ENCODE measurements at places on chromosomes 12 and 14.

DNA sequence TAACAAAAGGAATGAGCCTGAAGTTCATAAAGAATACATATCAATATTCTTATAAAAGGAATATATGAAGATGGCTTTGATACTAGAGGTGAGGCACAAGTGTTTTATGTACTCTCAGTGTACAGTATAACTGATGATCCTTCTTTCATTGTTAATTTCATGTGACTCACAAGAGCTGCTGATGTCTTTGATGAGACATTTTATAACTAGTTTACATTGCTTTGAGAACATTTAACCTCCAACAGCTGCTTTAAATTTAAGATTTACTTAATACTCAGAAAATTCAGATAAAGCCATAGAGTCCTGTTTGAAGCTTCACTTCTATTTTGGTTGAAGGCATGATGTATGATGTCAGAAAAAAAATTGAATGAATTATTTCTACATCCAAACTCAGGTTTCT is 59.8 kb downstream of the WASHC4 start:
- no peak for DNase-seq

- no peak for DNase-seq
These were observed 11.3 kb downstream of the PHLDA1 start for GRCh38 chr12:76020281-76020680.

DNA sequence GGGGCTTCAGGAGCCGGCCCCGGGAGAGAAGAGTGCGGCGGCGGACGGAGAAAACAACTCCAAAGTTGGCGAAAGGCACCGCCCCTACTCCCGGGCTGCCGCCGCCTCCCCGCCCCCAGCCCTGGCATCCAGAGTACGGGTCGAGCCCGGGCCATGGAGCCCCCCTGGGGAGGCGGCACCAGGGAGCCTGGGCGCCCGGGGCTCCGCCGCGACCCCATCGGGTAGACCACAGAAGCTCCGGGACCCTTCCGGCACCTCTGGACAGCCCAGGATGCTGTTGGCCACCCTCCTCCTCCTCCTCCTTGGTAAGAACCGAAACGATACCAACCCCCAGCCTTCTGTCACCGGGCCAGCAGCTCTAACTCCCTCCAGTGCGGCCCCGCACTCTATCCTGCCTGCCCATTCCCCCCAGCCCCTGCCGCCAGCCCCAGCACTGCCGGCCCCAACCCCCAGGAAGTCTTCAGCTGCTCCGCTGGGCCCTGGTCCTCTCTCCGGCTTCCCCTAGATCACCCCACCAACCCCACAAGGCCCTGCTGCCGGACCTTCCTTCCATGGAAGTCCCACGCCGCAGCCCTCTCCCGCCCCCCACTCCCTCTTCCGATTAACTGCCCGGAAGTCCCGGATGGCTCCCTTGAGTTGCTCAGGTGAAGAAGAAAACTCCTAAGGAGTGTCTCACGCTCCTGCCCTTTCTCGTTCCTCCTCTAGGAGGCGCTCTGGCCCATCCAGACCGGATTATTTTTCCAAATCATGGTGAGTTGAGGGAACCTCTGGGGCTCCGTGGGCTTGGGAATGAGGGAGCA is 693 bp downstream of the LRP10 start:
- peak; percentile 92 for DNase-seq

- DNase-seq: no peak
These were observed 50.9 kb downstream of the CHGA start for GRCh38 chr14:92973798-92974372.

GRCh38 chr14:67477926-67478799 is 10.4 kb downstream of the TMEM229B start:
- no peak for DNase-seq

GRCh38 chr14:82595466-82595865 is 1061.8 kb upstream of the SEL1L start:
- DNase-seq: no peak

DNA sequence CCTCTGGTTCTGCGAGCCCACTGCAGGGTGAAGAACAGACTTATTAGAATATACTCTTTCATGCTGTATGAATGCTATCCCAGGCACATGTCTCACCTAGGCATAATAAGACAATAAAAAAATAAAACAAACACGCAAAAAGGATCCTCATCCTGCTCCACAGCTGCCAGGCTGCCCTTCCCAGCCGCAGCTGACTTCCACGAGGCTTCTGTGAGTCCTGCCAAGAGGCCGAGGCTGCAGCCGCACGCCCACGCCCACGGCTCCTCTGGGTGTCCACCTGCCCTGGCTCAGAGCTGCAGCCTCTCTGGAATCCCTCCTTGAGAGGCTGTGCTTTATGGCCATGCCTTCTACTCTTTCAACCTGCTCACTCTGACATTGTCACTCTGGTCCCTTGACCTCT is 6.9 kb downstream of the SMIM41 start:
- DNase-seq: no peak

- DNase-seq: no peak
These were observed 5.4 kb downstream of the SDR39U1 start for GRCh38 chr14:24437020-24437735.

DNA sequence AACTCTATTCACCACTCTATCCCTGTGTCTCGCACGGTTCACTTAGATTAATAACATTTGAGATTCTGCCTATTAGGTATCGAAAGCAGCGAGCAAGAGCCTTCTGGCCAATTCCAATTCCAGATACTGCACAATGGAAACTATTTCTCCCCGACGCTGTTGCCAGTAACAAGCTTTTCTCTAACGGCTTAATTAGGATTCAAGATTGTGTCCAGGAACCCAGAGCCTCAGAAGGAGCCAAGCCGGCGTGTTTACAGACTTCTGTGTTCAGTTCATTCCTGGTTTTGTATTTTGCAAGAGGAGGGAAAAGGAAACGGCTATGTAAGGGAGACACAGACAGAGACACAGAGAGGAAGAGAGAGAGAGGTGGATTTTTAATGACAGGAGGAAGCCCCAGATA is 185.6 kb downstream of the DICER1 start:
- DNase-seq: no peak

DNA sequence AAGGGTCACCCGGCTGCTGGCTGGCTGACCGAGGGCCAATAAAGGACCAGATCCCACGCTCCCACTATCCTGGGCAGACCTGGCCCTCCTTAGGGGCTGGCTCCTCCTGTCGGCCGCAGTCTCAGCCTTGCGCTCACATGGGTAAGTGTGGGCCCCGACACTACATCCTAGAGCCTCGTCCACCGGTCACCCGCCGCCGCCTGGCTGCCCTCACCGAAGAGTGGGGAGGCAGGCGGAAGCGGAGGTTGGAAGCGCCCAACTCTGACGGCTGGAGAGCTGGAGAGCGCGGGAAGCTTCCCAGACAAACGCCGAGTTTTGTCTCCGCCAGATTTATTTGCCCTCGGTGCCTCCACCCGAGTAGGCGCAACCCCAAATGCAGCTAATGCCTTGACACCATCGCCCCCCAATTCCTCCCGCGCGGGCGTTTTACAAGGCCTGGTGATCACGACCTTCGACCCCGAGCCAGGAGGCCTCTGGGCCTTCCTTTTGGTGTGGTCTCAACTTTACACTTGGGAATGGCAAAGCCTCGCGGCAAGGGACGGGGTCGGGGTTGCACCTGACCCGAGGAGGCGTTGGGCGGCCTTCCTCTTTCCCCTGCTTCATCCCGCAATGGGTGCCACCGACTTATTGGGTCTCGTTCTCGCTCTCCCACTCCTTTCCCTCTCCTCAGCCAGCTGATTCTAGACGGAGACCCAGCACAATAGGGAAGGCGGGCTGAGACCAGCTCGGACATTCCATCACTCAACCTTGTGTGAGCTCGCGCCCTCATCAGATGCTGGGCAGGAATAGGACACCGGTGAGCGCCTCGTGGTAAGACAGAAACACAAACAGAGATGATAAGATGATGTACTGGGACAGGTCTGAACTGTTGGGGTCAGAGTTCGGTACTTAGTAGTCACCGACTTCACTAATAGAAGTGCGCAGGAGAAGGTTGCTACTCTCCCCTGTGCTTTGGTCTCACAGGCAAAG is 78.3 kb upstream of the ANO4 start:
- no peak for DNase-seq

DNA sequence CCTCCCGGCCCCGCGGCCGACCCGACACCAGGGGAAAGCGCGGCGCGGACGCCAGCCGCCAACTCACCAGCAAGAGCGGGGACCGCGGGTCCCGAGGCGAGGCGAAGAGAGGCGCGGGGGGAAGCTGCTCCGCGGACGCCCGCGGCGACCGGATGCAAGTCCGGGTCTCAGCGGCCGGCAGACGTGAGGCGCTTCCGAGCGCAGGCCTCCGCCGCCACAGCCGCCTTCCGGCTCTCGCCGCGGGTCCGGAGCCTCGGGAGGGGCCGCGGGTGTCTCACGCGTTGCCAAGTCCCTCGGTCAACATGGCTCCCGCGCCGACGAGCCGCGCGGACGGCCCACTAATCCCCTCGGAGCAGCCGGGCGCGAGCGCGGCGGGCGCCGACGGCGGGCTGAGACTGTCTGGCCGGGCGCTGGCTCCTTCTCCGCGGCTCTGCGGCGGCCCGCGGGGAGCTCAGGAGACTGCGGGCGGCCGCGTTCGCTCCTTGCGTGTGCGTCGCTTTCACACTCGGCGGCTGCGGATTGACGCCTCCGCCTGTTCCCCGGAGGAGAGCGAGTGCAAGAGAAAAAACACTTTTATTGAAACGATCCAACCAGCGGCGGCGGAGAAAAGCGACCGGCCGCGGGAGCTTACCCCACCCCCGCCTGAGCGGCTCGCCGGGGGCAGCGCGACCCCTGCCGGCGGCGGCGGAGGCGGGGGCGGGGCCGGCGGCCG is at the start of gene CDK17:
TSS of gene CDK17 (minus strand) at position 521 of the 712 bp plus-strand sequence. CDS start 65,603 bp downstream, outside the sequence.
- peak; percentile 81 for DNase-seq

DNA sequence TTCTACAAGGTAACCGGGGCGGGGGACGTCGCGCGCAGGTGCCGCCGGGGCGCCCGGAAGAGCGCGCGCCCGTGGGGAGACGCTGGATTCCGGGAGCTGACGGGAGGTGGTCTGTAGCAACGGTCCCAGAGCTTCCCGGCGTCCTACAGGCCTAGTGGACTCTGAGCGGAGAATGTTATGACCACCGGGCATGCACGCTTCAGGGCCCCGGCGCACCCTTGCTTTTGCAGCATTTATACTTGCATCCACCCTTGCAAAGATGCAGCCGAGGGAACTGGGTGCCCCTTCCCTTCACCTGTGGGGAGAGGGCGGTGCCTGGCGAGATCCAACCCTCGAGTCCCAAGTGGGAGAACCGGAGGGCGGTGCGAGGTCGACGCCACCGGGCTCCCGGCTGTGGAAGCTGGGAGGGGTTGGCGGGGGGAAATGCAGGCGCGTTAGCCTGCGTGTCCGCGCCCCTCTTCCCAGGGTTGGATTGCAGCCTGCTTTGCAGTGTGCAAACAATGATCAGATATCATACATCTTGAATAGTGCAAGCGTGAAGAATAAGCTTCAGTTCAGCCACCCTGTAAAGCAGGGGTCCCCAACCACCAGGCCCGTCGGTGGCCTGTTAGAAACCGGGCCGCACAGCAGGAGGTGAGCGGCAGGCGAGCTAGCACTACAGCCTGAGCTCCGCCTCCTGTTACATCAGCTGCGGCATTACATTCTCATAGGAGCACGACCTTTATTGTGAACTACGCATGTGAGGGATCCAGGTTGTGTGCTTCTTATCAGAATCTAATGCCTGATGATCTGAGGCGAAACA is 576 bp downstream of the ERP29 start:
- peak; percentile 14 for DNase-seq

DNA sequence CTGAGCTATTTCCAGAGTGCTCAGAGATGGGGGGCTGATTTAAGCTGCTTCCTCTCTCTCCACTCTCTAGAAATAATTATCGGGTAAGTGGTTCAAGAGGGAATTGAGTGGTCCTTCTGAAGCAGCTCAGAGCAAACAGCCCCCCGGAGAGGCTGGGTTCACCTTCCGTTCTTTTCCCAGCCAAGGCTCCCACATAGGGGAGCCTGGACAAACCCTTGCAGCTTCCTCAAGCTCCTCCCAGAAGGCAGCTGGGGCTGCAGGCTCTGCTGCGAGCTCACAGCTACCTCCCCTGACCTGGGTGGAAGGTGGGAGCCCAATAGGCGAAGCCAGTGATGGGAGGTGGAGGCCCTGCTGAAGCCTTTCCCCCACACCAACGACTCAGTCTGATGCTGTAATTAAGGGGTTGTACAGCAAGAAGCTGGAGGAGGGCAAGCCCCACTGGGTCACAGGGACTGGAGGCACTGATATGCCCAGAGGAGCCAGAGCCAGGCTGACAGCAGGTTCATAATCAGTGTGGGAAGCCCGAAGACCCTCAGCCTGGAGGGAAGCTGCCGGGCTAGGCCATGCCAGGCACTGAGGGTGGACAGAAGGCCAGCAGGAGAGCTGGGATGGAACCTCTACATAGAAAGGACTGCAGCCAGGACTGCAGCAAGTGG is 52.4 kb downstream of the ARL6IP4 start:
- no peak for DNase-seq

DNA sequence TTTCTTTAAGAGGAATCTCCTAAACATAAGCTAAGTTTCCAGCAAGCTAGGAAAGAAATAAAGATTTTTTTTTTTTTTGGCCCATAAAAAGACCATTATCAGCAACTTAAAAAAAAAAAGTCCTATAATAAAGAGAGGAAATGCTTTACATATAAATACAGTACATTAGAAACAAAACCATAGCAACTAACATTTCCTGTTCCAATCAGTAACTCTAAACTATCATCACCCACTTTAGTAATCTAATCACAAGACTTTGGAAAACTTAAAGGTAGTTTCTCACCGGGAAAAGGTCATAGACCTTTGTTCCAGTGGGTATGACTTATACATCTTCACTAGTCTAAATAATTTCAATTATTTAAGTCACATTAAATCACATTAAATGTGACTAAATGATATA is 11.1 kb downstream of the SPTSSA start:
- DNase-seq: no peak

DNA sequence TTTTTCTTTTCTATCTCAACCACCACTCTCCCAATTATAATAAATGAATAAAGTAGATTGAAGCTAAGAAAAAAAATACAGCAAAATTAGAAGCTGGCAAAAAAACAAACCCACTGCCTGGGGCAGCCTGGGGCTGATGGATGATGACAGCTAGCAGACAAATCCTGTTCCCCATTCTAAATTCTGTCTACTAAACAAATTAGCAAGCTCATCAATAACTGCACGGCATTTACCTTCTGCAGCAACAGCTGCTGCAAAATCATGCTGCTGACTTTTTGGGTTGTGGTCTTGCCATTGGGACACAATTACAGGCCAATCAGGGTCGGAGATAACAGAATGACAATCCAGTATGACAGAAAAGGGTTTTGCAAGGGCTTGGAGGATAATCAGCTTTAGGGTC is 443.6 kb upstream of the SOX5 start:
- DNase-seq: no peak

DNA sequence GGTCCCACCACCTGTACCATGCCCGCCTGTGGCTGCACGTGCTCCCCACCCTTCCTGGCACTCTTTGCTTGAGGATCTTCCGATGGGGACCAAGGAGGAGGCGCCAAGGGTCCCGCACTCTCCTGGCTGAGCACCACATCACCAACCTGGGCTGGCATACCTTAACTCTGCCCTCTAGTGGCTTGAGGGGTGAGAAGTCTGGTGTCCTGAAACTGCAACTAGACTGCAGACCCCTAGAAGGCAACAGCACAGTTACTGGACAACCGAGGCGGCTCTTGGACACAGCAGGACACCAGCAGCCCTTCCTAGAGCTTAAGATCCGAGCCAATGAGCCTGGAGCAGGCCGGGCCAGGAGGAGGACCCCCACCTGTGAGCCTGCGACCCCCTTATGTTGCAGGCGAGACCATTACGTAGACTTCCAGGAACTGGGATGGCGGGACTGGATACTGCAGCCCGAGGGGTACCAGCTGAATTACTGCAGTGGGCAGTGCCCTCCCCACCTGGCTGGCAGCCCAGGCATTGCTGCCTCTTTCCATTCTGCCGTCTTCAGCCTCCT is 1.1 kb downstream of the INHBE start:
- DNase-seq: peak; percentile 62
